ENCODE measurements at places on chromosomes 16 and 17. TPM values are rescaled to one million over a fixed set of nuclear protein-coding genes. Genes with fewer than 3 reads are reported as not detected.

GRCh38 chr16:49773534-49774475, 82.1 kb downstream of the ZNF423 start:
- no peak for ATAC-seq

DNA sequence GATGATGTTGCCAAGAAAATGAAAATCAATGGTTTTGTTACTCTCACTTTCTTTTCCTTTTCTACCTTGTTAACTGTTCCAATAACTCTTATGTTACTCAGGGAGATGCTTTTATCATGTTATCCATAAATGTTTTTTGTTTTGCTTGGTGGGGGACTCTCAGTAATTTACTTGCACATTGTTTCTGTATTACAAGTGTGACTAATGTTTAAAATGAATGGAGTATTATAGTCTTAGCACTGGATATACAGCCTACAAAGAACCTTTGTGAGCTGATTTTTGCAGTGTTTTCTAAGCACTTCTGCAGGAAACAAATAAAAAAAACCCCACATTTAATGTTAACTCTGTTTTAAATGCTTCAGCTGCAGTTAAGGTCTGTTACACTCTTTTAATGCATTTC, 12.1 kb downstream of the VMP1 start:
- no peak for ATAC-seq

- peak; percentile 100 for ATAC-seq
Observed at GRCh38 chr16:64712026-64712425, 409.8 kb downstream of the CDH11 start.

DNA sequence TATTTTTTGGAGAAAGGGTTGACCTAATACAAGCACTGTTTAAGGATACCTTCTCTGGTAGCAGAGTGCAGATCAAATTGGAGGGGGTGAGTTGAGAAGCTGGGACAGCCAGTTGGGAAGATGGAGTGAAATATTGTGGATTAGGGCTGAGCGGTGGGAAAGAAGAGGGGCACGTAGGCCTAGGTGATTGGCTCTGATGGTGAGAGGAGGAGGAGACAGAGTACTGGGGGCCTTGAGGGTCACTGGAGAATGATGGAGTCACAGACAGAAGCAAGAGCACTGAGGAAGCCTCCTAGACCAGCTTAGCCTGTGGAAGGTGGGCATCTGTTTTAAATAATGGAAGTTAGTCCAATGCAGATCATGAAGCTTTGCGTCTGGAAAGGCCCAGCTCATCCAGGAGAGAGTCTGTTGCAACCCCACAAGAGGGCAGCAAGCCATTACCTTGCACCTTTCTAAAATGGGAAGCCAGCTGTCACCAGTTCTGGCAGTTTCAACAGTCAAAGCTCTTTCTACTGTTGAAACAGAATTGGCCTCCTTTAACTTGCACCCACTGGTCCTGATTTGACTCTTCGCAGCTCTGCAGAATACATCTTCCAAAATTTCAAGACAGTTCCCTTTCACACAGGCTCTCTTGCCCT, 11.8 kb downstream of the SLC9A5 start:
- ATAC-seq, result peak; percentile 85

GRCh38 chr16:83994703-83995102, 26.7 kb downstream of the NECAB2 start:
- ATAC-seq, result no peak

NHLRC4 gene
- 2.2 TPM for total RNA-seq

GRCh38 chr16:9177861-9178260, 86.4 kb downstream of the HAPSTR1 start:
- no peak for ATAC-seq

GRCh38 chr17:7562208-7562605, 488 bp downstream of the SENP3 start:
- no peak for ATAC-seq

DNA sequence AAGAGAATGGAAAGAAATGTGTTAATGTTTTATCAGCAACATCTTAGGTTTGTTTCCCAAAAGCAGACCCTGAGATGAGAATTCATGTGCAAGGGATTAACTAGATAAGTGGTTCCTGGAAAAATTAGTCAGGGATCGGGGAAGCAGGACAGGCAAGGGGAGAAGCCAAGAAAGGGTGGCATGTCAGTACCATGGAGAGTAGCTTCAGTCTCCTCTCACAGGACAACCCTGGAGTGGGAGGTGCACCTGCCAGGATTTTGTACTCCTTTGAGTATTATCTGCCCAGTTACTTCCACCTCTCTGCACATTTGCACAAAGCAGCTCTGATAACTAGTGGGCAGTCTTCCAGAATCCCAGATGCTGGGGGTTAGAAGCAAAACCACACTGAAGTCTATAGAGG, 117.0 kb downstream of the RGS9 start:
- ATAC-seq, result peak; percentile 76

- no peak for ATAC-seq
Observed at GRCh38 chr16:17965133-17965900, 371.2 kb downstream of the NPIPA8 start.

ERN1 gene
- 10.0 TPM for total RNA-seq

DNA sequence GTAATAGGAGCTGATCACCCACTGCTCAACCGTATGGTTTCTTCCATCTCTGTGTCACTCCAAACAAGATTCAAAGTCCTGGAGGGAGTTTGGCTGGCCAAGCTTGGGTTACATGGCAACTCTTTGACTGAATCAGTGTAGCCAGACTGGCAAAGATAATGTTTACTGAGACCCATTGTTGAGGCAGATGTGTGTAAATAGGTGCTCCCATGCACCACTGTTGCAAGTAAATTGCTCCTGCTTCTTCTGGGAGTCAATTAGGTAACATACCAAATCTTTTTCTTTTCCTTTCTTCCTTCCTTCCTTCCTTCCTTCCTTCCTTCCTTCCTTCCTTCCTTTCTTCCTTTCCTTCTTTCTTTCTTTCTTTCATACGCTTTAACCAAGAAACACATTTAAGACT, 86.3 kb upstream of the DHX40 start:
- ATAC-seq, result no peak

SLC47A1 gene
- total RNA-seq, result 0.22 TPM

ZNF423 gene
- 11.9 TPM for total RNA-seq

CLDN9 gene
- 0.67 TPM for total RNA-seq
